SW 1271 (cell line): ENCODE measurements at places on chromosomes 2 and 18.

DNA sequence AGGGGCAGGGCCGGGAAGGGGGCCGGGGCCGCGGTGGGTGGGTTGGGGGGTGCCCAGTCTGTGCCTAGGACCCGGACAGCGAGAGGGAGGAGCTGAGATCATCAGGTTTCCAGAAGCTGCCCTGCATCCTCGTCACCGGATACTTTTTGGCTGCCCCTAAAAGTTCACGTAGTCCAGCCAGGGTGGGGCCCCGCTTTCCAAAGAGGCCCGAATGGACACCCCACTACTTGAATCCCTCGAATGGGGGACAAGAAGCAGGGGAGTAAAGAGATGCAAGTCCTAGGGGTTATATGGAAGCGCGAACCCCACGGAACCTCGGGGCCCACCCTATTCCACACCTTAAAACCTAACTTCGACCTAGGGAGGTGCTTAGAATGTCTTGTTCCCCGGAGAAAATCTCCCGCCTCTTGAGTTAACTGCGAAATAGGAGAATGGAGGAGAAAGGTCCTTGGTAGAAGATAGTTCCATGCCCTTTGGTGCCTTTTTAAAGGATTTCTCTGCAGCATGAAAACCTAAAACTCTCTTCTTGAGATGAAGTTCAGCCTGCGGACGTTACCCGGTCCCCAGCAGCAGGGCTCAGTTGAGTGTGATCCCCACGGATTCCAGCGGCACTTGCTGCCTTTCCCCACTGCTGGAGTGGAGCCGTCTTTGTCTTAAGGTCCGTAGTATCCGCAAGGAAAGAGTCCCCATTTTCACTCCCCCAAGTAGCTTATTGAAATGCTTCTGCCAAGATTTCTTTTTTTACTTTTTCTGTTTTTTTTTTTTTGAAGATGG is 2.1 kb upstream of the RNF152 start:
- no peak for DNase-seq

GRCh38 chr2:68452158-68452900 is 14.8 kb downstream of the FBXO48 start:
- no peak for DNase-seq

GRCh38 chr2:230847883-230848388 is 16.8 kb upstream of the ITM2C start:
- peak; percentile 49 for DNase-seq

DNA sequence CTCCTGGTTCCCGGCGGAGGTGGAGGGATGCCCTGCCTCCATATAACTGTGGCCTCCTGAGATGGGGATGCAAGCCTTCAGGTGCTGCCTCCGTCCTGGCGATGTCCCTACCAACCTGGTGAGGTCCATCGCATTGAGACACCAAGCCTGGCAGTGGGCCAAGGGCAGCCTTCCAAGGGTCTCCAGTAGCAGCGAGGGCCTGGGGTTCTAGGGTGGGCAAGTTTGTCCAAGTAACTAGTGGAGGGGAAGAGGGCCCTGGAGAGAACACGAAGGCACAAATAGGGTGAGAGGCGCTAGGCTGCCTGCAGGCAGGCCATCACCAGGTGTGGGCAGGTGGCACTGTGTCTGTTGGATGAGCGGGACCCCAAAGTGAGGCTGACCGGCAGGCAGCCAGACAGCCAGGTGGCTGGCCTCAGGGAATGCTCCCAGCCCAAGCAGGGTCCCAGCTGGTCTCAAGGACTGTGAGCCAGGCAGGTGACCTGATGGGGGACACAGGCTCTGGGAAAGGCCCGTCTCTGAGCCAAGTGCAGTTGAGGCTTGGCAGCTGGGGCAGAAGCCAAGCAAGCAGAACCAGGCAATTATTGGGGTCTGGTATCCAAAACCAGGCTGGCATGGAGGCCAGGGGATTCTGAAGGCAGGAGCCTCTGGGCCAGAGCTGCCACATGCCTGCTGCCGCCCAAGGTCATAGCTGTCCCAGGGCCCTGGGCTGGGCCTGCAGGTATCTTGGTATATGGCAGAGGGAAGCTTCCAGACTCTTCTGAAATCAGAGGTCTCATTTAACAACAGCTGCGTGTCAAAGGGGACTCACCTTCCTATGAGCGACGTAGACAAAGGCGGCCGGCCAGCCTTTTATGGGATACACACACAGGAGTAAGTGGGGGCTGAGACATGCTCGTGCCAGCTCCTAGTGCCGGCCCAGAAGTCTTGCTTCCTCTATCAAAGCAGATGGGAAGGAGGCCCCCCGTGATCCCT is 23.4 kb downstream of the RAMP1 start:
- DNase-seq: no peak

DNA sequence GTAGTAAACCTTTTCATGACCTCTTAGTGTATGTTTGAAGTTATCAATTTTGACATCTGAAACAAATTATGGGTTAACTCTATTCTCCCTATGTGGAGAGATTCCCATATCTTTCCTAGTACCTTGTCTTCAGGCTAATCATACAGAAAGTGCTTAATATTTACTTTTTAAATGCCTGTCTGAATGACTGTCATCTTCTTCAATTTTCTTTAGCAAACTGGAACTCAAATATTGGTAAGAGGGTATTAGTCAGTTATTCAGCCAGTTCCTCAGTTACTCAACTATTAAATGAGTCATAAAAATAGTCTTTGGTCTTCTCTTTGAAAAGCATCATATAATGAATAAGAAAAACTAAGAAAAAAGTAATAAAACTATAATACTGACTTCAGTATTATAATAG is 1038.0 kb upstream of the PIK3C3 start:
- no peak for DNase-seq

DNA sequence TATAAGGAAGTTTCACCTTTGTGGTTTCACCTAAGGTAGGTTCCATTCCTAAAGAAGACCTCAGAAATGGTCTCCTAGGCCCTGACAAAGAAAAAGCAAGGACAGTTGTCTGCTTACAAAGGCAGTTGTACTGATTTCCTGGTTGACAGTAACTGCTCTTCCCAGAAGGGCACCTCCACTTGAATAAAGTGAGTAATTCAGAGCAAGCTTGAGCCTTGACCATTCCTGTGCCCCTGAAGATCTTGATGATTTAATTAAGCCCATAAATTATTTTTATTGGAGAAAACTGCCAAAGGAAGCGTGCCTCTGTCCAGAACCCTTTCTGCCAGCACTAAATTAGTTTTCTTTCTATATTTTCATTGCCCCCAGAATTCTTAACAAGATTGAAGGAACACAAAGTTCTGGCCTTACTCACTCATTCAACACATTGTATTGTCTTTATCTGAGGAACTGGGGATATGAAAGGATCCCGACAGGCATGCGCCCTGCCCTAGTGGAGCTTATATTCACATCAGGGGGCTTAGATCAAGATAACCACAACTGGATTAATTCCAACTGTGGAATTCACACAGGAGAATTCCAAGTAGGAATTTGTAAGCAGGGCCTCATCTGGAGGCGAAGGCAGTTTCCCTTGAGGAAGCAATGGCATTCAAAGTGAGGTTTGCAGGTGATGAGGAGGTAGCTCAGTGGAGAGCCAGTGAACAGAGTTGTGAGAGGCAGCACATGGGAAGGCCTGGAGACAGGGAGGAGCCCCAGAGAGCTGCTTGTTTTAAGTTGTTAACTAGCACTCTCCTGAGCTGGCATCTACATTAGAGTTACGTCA is 21.2 kb downstream of the PTRHD1 start:
- DNase-seq: no peak

- DNase-seq: no peak
These were observed 17.0 kb downstream of the RTN4 start for GRCh38 chr2:55033076-55033742.
